ENCODE measurements at places on chromosomes 2 and 18.

DNA sequence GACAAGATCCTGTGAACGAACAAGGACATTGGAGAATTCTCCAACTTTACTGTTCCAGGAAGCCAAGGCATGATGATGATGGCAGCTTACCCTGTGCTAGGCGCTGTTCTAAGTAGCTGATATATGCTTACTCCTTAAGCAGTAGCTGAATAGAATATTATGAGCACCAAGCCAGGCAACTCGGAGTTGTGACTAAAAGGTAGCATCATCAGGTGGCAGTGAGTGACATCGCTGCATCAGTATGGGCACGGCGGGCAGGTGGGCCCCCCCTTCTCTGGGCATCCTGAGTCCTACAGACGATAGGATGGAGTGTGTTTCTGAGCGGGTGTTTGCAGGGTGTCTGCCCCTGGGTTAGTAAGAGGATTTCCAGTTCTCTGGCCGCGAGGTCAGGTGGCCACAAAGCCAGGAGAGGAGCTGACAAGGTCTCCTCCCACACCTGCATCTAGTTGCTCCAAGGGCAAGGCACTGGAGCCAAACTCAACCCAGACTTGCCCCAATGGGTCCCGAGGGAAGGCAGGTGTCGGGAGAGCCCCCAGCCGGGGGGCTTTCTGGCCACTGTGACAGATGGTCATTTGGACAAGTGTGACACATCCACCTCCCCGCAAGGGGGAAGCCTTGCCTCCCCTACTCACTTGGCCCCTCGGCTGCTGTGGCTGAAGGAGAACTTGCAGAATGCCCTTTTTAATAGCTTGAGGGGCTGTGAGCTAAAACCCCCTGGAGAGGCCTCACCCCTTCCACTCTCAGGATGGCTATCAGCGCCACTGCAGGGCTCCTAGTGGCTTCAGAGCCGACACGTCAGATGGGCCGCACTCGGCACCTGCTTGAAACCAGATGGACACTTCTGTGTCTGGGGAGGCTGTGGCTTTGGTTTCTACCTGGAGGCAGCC, 55.5 kb downstream of the CRACDL start:
- DNase-seq, result no peak

- no peak for DNase-seq
Observed at GRCh38 chr2:195388028-195388427, 269.0 kb upstream of the SLC39A10 start.

DNA sequence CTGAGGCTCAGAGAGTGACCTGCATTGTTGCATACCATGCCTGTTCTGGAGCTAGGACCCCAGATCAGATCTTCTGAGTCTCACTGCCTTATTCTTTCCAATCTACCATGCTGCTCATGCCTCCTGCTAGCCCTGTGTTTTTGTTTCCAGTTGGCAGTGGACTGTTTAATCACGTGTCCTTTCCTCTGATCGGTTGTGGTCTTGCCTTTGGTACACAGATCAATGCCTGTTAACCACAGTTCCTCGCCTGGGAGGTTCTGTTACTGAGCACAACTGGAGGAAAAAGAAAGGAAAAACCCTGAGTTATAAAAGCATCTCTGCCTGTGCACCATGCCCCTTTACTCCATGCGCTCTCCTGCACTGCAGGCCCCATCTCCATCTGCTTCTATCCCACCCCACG, 329.1 kb downstream of the SETBP1 start:
- no peak for DNase-seq

DNA sequence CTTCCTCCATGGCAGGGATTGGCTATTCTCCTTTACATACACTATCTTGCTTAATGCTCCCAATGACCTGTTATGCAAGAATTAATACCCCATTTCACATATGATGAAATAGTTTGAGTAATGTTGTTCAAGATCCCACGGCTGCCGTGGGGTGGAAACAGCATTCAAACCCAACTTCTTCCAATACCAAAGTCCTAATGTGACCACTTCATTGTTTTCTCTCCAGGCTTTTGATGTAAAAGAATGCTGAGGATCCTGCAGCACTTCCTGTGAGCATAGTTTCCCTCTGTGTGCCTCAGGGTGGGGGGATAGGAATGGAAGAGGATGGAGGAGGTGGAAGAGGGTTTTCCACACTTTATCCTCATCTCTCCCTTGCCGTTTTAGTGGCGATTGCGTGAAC, 199.4 kb downstream of the IRS1 start:
- no peak for DNase-seq

- DNase-seq, result no peak
Observed at GRCh38 chr2:101821828-101822458, 124.4 kb downstream of the MAP4K4 start.

DNA sequence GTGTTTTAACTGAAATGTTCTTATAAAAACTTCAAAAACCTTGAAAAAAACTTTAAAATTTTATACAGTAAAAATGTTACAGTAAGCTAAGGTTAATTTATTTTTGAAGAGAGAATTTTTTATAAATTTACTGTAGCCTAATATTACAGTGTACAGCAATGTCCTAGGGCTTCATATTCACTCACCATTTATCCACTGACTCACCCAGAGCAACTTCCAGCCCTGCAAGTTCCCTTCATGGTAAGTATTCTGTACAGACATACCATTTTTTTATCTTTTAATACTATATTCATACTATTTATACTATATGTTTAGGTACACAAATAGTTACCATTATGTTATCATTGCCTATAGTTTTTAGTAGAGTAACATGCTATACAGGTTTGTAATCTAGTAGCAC, 396.7 kb upstream of the MMADHC start:
- DNase-seq, result no peak

GRCh38 chr2:198441246-198441645, 636.9 kb downstream of the PLCL1 start:
- DNase-seq, result no peak

DNA sequence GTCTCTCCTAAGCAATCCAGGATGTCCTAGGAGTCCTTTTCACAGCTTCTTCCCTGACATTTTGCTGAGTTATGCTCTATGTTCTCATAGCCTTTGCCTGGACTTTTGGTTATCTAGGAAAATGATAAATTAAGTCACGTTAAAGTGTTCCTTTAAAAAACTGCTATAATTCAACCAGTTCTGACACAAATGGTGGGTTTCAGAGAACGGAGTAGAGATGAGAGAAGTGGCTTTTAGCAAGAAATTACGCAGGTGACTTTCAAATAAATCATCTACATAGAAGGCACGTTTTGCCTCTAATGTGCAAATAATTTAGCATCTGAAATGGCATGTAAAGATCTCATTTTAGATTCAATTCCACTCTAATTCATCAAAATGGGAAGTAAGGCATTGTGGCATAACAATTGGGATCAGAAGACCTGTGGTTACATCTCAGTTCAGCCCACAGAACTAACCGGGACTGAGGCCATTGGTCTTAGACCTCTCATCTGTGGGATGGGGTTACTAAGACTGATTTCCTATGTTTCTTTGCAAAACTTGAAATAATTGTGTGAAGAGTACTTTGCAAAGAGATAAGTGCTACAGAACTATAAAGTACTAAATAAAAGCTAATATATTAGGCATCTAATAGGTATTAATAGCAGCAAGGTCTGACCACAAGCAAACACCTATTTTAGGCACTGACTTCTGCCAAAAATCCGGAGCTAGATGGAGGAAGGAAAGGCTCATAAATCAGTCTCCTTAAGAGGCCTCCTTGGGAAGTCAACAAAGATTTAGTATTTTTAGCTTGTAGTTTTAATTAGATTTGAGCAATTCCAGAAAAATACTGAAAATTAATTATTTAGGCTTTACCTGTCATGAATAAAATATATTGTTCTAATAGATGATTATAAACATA, 211.4 kb downstream of the PIEZO2 start:
- DNase-seq, result no peak

DNA sequence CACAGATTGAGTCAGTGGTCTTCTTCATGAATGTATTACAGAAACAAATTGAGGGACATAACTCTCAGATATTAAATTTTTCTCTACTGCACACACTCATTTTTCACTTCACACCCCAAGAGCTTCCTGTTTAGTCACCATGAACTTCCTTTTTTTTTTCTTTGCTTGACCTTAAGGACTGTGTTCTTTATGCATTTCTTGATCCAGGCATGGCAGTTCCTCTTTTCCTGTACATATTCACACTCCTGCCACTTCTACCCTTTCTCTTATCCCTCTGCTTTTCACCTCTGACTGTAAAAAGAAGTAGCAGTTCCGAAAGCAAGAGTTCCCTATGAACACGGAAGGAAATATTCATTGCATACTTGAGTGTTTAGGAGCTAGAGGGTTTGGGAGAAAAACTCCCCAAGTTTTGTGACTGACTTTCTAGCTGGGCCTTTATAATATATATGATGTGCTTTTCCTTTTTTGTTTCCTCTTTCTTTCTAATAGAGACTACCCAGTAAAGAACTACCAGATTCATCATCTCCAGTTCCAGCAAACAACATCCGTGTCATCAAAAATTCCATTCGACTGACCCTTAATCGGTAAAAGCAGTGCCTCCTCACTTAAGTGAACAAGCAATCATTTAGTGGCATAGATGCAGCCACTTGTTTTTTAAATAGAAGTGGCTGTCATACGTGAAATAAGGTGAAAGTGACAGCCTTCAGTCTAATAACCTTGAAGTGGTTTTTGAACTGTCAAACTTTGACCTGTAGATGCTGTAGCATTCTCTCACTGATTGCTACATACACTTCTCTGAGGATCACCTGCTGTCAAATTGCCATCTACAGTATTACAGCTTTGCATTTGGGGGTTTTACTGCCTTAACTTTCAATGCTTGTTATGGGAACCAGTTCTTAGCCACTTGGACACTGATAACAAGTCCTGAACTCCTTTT, 40.8 kb downstream of the PAPOLG start:
- DNase-seq, result no peak

GRCh38 chr2:146158072-146158674, 1638.3 kb upstream of the ZEB2 start:
- DNase-seq, result no peak

DNA sequence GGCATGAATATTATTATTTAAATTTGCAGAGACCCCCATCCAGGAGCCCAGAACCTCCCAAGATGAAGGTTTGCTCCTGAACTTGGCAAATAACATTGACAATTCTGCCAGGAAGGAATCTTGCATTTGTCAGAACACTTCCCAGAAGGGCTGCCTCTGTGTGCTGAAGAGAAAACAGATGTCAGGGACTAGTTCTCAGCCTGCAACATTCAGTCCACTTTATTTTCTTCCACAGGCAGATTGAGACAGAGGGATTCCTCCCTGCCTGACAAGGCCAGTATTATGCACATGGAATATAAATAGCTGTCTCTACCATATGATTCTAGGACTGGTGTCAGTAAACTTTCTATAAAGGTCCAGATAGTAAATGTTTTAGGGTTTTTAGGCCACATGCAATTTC, 171.5 kb upstream of the SIX2 start:
- no peak for DNase-seq

DNA sequence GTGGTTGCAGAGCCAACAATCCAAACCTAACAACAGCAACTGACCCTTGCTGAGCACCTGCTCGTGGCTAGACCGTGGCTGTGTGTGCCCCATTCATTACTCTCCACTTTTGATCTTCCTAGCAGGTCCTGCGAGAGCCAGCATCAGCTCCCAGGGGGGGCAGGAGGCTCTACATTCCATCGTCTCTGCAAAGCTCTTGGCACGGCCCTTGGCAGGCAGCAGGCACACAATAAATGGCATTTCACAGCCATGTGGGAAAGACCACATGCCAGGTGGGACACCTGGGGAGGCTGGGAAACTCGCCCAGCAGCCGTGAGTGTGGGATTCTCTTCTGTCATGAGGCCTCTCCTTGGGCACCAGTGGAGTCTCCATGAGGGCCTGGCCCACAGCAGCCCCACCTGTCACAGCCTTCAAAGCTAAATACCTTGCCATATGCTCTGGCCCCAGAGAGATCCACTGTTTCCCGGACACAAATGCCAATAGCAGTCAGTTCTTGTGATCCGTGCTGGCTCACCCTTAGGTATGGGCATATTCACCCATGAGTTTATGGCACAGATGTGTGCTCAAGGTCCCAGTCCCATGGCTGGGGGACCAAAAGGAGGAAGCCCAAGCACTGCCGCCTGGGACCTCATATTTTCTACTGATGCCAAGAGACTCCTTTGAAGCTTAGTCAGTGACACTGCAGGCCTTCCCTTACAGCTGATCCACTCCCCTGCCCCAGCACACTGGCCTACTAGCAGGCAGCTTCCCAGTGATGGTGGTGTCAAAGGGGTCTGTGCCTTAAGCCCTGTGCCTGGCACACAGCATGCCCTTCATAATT, 6.8 kb upstream of the TEX51 start:
- DNase-seq, result no peak

- no peak for DNase-seq
Observed at GRCh38 chr2:120455390-120455789, 109.5 kb downstream of the INHBB start.

DNA sequence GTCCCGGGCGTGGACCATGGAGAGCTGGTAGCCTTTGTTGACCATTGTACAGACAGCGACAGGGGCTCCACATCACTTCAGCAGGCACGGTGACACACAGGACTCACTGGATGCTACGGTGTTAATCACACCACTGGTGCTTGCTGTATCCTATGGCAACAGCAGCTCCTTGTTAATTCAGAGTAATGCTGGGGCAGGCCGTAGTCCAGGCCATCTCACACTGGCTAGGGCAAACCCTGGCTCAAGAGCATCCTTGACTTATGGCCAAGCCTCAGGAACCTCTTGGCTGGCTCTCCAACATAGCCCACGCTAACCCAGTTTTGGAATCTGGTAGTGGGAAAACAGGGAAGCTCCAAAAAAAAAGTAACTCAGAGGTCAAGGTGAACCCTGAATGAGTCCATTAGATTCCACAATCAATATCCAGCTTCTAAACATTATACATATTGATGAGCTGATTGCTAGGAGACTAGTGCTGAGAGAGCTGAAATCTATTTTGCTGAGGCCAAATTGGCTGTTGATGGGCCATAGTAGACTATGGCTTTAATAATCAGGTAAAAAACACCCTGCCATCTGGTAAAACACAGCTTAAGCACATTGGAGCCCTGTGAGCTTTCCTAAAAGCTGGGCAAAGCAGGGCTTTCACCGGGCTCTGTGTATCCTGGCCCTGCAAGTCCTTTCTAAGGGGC, 253.6 kb downstream of the PRKCE start:
- DNase-seq, result no peak

- no peak for DNase-seq
Observed at GRCh38 chr2:206378835-206379234, 64.5 kb upstream of the ADAM23 start.

DNA sequence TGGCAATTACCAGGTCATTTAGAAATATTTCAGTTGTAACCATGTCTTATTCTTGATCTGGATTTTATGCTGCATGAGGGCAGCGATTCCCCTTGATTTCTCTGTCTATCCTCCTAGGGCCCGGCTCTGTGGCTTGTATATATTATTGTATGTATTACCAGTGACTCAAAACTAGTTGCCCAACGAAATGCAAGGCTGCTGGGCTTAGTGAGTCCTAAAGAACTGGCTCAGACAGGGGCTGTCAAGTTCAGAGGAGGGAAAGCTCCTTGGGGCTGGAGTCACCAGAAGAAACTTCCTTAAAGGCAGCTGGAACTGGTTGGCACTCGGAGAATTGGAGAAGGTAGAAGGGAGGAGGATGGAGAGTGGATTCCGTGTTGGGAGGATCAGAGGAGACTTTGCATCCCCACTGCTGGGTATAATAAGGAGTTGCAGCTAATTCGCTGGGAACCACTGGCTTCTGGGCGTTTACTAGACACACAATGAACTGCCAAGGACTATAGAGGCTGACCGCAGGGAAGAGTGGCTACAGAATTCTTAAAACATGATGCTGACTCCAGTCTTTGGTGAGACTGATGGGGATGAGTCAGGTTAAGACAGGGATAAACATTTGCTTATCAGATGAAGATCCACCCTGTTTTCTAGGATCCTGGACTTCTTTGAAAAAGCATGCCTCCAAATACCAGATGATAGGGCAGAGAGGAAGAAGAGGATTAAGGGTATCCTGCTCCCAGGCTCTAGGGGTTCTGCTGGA, 104.3 kb downstream of the PRKCE start:
- no peak for DNase-seq

All from thoracic aorta (tissue), 2 donors.